Posterior vena cava (tissue), 2 donors: ENCODE measurements at places on chromosomes 1 and 21. TPM values are rescaled to one million over a fixed set of nuclear protein-coding genes. Genes with fewer than 3 reads are reported as not detected.

Gene ANKRD34A
- 2.3 TPM for total RNA-seq

Gene FCN3
- 10.4 TPM for total RNA-seq

Gene KRTAP21-1
- total RNA-seq: not detected

Gene UTS2
- total RNA-seq: 1.3 TPM
